ENCODE measurements at places on chromosomes 6 and 20. TPM values are rescaled to one million over a fixed set of nuclear protein-coding genes. Genes with fewer than 3 reads are reported as not detected.

DNA sequence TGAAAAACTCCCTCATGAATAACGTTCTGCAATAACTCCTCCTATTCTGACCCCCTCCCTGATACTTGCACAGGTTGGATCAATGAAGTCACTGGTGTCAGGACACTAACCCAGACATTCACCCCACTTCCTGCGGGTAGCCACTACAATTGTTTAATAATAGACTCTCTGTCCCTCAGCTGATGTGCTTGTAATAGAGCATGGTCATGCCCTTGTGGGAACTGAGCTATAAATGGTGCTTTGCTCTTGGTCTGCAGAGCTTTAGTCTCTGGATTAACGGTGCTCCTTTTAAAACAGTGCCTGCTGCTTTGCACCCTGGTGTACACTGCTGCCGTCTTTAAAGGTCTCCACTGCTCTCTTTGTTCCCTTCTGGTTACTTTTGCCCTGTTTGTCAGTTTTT, 127.3 kb downstream of the BACH2 start:
- DNase-seq: no peak

DNA sequence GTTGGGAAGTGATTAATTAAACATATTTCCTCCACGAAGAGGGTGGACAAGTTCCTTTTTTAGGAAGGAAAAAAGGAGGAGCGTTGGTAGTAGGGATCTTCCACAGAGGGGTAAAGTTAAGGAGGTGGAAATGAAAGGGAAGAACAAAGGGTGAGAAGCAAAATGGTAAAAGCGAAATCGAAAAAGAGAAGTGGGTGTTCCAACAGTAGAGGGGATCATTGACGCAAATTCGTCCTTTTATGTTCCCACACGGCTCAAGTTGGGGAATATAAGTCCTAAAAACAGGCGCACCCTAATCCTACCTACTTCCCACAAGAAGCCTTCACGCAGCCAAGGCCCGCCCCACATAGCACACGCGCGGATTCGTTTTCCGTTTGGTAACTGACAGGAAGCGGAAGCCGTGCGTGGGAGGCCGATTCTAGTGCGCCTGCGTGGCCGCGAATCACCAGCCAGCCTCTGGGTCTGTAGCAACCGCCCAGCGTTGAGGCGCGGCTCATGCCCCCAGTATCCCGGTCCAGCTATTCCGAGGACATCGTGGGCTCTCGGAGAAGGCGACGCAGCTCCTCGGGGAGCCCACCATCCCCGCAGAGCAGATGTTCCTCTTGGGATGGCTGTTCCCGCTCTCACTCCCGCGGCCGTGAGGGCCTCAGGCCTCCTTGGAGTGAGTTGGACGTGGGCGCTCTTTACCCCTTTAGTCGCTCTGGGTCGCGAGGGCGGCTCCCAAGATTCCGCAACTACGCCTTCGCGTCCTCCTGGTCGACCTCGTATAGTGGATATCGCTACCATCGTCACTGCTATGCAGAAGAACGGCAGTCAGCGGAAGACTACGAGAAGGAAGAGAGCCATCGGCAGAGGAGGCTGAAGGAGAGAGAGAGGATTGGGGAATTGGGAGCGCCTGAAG, at the start of gene NKAPL:
Gene NKAPL (plus strand): TSS at position 421 of the 901 bp plus-strand sequence. CDS start 75 bp downstream, at position 496.
- peak; percentile 9 for DNase-seq

SRSF3 gene
- 572 TPM for total RNA-seq

DNA sequence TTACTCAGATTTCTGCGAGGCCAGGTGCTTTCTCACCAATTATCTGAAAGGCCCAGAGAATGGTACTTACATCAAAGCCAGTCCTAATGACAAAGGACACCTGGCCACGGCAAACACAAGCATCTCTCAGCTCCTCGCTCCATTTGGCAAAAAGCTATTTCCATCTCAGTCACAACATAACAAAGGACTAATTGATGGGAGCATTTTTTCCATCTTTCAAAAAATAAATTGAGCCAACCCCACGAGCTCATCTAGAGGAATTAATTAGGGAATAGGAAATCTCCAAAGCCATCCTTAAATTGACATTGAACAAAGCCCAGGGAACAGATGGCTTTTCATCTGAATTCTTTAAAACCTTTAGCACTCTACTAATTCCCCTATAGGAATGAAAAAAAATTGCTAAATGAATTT, 236.7 kb downstream of the HAO1 start:
- no peak for DNase-seq

LY86 gene
- 0.53 TPM for total RNA-seq

C6orf15 gene
- not detected for total RNA-seq

GRCh38 chr6:159654483-159655098, 38.5 kb downstream of the SOD2 start:
- DNase-seq: no peak

- no peak for DNase-seq
Measured at GRCh38 chr6:165776691-165777090, 113.7 kb upstream of the PDE10A start.

DNA sequence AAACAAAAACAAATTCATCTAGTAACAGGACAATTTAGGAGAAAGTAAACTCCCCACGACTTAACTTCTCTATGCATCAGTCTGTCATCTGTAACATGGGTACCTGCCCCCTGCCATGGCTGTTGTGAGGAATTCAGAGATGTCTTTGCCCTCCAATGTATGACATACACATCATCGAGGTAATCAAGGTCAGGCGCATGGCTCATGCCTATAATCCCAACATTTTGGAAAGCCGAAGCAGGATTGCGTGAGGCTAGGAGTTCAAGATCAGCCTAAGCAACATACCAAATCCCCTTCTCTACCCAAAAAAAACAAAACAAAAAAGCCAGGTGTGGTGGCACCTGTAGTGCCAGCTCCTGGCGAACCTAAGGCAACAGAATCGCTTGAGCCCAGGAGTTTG, 9.0 kb downstream of the EEF1A1 start:
- no peak for DNase-seq

DNA sequence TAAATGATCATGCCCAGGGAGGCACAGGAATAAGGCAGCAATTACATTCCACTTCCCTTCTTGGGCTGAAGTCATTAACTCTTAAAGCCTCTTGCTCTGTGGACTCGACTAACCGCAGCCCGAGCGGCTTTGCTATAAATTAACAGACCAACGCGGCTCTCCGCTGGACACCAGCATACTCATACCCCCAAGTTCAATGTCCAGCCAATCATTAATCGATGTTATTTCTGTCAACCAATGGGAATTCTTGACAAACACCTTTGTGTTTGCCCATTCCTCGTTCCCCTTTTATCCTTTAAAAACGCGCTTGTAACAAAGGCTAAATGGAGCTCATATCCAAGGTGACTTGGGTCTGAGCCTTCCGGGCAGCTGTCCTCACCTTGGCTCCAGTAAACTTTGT, 183.1 kb upstream of the RALGAPA2 start:
- no peak for DNase-seq

- DNase-seq: no peak
Measured at GRCh38 chr20:47189060-47189459, 167.4 kb downstream of the ZMYND8 start.

DNA sequence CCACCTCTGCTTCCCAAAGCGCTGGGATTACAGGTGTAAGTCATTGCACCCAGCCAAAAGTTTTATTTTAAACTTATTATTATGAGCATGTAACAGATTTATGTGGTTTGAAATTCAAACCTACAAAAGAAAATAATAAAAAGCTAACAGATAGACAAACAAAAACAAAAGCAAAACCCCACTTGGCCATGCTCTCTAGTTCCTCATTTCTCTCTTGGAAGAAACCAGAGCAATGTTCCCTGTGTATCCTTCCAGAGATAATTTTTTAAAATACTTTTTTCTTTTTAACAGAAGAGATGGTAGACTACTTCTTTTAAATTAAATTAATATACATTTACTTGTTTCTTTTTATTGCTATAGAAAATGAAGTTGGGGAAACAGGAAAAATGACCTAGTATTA, 28.0 kb upstream of the SLC17A3 start:
- no peak for DNase-seq

- DNase-seq: no peak
Measured at GRCh38 chr6:104566411-104566810, 293.3 kb downstream of the HACE1 start.

SLC22A23 gene
- 0.39 TPM for total RNA-seq

KIAA1586 gene
- total RNA-seq: 19.0 TPM

DNA sequence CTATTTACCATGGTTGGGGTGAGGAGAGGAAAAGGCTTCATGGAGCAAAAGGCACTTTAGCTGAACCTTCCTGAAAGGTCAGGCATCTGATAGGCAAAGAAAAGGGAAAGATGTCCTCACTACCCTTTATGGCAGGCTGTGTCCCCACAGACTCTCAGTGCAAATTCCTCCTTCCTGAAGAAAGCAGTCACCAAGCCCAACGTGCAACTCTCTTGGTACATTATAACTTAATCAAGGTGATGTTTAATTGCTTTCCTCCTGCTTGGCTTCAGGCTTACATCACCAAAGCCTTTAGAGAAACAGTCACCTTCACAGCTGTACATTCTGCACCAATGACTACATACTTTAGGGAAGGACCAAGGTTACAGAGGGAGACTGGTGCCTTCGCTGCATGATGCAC, 2.1 kb upstream of the CLIC5 start:
- DNase-seq: no peak

- DNase-seq: no peak
Measured at GRCh38 chr20:4244700-4245485, 229.5 kb upstream of the RNF24 start.

DNA sequence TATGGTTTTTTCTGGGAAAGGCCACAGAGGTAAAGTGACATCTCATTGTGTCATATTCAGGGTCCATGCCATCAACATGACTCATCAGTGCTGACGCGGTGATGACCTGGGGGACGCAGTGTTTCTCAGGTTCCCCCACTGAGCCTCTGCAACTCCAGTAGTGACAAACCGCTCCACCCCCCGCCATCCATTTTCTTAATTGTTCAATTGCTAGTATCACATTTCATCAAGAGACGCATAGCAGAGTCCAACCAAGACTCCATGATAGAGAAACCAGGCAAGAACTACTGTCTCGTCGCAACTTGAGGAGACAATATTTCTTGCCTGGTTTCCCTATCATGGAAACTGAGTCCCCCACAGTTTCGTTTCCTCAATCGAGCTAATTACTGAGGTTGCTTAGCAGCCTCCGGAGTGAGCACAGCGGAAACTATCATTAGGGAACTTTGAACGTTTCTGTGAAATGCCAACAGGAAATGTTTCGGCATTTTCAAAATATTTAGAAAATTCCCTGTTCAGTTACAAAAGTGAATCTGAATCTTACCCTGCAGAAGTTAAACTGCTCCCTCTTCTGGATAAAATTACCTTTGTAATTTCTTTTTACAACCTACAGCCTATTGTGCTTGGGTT, 12.2 kb upstream of the SERPINB1 start:
- peak; percentile 37 for DNase-seq

OR2H1 gene
- total RNA-seq: not detected

DNA sequence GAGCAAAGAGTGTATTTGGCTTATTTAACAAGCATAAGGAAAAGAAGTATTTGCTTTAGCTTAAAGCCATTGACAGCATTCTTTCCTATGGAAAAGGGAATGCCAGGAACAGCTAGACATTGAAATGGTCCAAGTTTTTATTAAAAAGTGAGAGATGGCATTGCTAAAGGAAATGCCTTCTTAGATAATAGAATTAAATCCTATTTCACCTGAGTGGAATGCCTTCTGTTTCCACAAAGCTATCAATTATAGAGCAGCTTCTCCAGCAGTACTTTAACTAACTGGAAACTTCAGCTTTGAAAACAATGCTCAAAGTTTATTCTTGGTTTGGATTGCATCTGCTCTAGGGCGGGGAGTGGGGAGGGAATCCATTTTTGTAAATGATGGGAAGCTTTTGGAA, 85.1 kb upstream of the CNKSR3 start:
- DNase-seq: no peak

- no peak for DNase-seq
Measured at GRCh38 chr6:11585426-11586016, 48.0 kb downstream of the TMEM170B start.

VSX1 gene
- total RNA-seq: not detected

- no peak for DNase-seq
Measured at GRCh38 chr20:11186301-11187008, 512.7 kb upstream of the JAG1 start.

NNAT gene
- total RNA-seq: not detected

All from CD8-positive, alpha-beta memory T cell (primary cell).